ENCODE measurements at places on chromosomes 5 and 9.

GRCh38 chr9:754150-754931, 87.2 kb upstream of the DMRT1 start:
- DNase-seq: no peak

DNA sequence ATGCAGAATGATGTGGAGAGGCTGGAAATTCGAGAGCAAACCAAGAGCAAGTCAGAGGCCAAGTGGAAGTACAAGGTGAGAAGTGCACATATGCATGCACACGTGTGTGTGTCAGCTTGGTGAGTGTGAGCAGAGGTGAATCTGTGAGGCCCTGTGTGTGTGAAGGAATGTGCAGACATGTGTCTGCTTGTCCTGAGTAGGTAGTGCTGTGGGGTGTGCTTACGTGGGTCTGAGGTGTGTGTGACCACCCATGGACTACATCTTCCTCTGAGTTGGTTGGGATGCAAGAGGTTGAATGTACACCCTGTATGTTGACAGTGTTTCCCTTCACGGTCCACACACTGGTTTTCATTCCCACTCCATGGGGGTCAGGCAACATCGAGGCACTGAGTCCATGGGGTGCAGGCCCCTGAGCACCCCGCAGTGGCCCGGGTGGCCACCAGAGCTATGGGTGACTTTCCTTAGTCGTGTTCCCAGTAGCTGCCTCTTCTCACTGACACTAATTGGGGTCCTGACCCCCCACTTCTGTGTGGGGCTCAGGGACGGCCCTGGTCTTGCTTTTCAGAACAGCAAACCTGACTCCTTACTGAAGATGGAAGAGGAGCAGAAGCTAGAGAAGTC, 86.7 kb downstream of the PHF2 start:
- DNase-seq: no peak

DNA sequence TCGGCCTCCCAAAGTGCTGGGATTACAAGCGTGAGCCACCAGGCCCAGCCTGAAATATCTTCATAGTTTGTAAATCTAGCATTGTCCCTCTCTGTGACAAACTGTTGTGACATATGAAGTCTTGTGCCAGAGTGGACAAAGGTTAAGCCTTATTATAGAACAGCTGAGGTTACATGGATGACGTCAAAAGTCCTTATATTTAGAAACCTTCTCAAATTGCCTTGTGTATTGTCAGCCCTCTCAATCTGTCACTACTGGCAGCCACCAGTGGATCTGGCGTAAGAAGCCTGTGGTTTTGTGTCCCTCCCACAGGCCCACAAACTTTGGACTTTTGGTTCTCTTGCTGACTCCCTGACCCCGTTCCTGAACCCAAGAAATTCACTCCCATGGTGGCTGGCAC, 79.4 kb upstream of the CCDC112 start:
- DNase-seq: no peak

DNA sequence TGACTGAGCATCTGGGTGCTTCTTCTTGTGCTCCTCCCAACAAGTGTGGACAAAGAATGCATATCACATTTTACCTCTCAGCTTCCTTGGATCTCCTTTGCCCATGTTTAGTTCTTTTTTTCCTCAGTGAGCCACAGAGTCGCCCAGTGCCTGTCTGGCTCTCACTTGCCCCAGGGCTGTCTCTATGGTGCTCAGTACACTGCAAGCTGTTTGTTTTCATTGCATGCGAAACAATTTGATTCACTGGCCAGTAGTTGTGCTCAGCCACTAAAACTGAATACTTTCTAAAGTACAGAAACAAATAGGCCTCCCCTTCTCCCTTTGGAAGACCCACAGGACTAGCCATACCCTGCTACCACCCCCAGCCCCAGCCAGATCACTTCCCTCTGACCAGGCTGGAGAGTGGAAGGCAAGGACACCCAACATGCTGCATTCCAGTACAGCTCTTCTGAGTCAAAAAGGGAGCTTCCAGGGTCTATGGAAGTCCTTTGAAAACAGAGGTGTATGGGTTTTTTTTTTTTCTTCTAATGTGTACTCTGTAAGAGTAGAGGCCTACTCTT, 3.8 kb downstream of the LHFPL2 start:
- DNase-seq: no peak

Data from neural crest cell (in vitro differentiated cells).